ENCODE measurements at places on chromosomes 7 and 10.

GRCh38 chr7:151068069-151068773 lies 8.8 kb downstream of the SLC4A2 start:
- no peak for DNase-seq

- no peak for DNase-seq
Measured at GRCh38 chr7:47889723-47890122, 58.5 kb downstream of the PKD1L1 start.

GRCh38 chr10:92756201-92757065 lies 66.7 kb downstream of the HHEX start:
- no peak for DNase-seq

DNA sequence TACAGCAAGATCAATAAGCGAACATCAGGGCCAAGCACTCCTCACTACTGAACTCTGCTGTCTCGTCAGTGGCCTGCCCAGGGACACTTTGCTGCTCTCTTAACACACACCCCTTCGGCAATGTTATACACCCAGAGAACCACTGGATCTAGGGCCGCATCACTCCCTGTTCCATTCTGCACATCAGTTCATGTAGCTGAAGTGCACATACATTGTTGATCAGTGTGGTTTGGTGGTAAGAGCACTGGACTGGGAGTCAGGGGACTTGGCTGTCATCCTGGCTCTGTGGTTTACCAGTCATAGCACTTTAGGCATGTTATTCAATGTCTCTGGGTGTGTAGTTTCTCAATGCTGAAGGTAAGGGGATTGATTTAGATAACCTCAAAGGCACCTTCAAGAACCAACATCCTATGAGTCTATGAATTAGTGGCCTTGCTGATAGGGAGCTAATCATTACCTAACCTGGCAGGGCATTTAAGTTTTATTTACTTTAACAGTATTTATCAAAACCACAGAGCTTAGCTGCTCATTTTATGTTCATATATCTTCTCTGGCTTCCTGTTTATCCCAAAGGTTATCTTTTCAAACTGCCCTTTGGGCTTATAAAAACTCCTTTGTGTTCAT lies 24.8 kb downstream of the DUSP5 start:
- DNase-seq, result no peak

GRCh38 chr7:336810-337566 lies 47.0 kb downstream of the FOXL3 start:
- no peak for DNase-seq
